EH (cell line): ENCODE measurements at places on chromosomes 7 and 10.
A peak's percentile ranks its signal among the peaks of the same experiment; 100 is the strongest.

DNA sequence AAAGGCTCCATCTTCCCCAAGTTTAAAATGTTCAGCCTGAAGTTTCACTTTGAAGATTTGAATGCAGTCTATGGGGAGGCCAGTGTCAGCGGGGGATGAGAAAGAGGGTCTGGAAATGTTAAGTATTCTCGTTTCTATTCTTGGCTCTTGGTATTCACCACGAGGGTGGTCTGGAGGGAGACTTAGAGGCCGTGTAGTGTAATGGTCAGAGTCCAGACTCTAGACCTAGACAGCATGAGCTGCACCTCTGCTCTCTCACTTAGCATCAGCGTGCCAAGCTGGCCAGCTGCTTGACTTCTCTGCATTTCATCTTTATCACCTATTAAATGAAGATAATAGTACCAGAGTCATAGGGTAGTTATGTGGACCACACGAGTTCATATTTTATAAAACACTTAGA, 57.9 kb downstream of the MKX start:
- DNase-seq, result peak; percentile 25

- DNase-seq, result no peak
Observed at GRCh38 chr7:105693576-105693975, 112.3 kb upstream of the EFCAB10 start.

DNA sequence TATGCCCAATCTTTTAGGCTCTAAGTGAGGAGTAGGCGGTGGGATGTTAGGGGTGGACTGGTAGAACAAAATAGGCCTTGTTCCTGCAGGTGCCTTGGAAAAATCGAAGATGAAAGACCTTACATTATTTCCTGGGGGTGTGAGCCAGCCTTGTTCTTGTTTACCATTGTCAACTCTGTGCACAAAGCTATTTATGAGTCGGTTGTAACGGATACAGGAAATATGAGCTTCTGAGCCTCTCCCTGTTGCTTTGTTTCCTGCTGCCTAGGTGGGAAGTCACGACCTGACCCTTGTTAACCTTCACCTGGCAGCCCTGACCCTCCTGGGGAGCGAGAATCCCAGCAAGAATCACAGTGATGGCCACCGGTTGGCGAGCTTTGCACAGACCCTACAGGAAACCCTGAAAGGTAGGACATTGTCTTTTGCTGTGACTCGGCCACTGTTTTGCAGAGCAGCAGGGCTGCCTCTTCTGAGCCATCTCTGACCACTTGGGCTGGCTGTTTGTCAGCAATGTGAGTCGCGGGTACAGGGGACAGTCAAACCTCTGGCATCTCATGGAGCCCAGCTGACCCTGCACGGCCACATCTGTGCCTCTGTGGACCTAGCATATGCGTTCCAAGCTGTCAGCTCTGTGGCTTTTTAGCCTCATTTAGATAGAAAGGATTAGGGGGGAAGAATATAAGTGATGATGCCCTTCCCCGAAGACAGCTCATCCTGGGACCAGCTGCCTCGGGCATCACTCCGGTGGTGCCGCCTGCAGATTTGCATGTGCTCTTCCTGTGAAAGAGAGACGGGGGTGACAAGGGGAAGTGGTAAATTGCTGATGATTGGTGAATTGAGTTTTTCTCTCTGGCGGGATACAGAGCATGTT, 102.1 kb upstream of the ANLN start:
- no peak for DNase-seq

GRCh38 chr10:132544744-132545658, 7.4 kb downstream of the INPP5A start:
- no peak for DNase-seq

GRCh38 chr10:17607603-17608332, 9.4 kb downstream of the HACD1 start:
- DNase-seq, result peak; percentile 69

GRCh38 chr10:80500572-80501380, 36.9 kb upstream of the SH2D4B start:
- no peak for DNase-seq
